ENCODE measurements at places on chromosomes 5 and 9.
A peak's percentile ranks its signal among the peaks of the same experiment; 100 is the strongest.

DNA sequence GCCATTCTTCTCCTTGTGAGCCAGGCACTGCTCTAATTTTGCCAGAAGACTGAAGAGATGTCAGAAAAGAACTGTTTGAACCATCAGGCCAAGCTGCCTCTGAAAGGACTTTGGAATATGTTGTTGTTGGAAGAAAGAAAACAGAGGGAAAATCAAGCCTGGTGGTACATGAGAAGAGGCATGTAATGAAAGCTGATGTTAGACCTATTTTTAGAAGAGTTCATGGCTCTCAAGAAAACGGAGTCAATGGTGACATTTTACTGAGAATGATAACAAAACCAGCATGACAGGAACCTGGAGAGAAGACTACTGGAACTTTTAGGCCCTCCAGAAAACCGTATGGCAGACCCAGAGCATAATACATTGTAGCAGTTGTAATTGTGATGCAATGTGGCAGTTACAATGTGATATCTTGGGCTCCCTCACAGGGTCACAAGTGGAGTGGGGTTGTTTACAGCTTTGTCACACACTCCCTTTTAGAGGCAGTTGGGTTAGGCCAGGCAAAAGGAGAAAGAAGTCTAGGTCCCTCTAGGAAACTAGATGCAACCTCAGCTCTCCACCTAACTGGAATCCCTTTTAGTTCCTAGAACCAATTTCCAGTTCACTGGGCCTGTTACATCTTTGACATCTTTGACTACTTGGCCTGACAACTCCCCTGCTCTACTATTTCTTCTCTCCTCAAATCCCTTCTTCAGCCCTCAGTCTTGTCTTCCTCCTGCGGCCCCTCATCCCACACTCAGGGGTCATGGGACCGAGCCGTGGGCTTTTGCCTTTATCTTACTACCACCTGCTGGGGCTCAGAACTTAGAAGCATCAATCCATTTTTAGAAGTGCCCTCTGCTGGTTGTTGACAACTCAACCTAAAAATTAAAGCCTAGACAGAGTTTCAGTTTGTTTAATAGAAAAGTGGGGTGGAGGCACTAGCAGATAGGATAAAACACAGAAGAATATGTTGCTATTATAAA is 61.2 kb upstream of the JAK2 start:
- peak; percentile 20 for DNase-seq

DNA sequence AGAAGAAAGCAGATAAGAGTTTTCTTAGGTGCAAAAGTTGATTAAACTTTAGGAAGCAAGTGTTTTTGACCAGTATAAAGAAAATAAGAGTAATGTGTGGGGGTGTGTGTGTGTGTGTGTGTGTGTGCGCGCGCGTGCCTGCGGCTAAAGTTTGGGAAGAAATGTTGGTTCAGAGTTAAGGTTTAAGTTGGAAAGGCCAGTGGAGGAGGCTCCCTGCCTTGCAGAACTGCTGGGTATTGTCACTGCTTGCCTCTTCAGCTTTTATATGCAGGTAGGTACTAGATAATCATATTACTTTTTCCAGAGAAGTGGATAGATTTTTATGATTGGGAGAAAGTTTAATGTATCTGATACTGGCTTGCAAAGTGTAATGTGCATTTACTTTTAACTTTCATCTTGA is 2.0 kb downstream of the PIK3R1 start:
- no peak for DNase-seq

- no peak for DNase-seq
Observed at GRCh38 chr9:98743329-98743728, 34.6 kb upstream of the GABBR2 start.

- no peak for DNase-seq
Observed at GRCh38 chr5:126967808-126968466, 62.4 kb downstream of the MARCHF3 start.

DNA sequence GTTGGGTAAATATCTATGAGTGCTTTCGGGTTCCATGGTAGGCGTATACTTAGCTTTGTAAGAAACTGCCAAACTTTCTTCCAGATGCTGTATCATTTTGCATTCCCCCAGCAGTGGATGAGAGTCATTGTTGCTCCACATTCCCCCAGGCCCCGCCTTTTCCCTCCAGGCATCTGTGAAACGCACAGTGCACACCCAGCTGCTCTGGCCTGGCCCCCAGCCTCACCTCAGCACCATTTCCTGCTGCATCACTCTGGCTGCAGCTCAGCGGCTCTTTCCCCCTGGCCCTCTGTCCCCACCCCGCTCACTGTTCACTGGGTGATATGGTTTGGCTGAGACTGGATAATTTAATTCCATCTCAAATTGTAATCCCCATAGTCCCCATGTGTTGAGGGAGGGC is 76.6 kb upstream of the SPTLC1 start:
- no peak for DNase-seq

- peak; percentile 32 for DNase-seq
Observed at GRCh38 chr9:91036826-91037510, 235.3 kb downstream of the SYK start.

GRCh38 chr9:134585746-134586706 is 55.6 kb upstream of the COL5A1 start:
- no peak for DNase-seq

GRCh38 chr5:24904981-24905517 is 260.3 kb upstream of the CDH10 start:
- no peak for DNase-seq

DNA sequence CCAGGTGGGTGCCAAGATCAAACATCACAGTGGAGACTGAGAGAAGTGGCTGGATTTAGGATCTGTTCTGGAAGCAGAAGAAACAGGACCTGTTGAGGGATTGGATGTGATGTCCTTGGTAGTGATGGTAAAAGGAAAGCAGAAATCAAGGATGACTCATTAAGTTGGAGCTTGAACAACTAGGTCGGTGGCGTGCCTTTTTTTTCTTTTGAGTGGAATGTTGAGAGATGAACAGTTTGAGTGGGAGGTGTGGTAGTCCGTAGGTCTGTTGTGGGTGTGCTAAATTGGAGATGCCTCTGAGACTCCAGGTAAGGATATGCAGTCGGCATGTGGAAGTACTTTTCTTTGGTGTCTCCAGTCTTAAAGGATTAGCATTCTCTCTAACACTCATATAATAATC is 92.1 kb upstream of the IL12B start:
- no peak for DNase-seq

- no peak for DNase-seq
Observed at GRCh38 chr5:52453176-52453575, 334.5 kb upstream of the ITGA1 start.

GRCh38 chr5:134506054-134507039 is 19.1 kb upstream of the JADE2 start:
- DNase-seq = no peak

GRCh38 chr9:136098844-136099243 is 3.8 kb upstream of the NACC2 start:
- no peak for DNase-seq

DNA sequence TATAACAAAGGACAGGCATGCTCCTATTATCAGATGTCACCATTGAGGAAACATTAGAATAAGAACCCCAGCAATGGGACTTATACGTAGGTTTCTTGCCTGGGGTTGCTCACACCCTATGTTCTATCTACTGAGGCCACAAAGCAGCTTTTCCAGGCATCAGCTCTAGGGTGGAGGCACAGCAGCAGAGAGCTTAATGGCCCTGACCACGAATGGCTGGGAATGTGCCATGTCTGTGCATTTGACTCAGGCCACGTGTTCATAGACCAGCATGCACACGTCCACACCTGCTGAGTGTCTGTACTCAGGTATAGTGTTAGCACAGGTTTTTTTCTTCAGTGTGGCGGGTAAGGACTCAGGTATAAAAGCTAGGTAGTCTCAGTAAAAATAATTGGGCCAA is 129.4 kb downstream of the AOPEP start:
- no peak for DNase-seq

DNA sequence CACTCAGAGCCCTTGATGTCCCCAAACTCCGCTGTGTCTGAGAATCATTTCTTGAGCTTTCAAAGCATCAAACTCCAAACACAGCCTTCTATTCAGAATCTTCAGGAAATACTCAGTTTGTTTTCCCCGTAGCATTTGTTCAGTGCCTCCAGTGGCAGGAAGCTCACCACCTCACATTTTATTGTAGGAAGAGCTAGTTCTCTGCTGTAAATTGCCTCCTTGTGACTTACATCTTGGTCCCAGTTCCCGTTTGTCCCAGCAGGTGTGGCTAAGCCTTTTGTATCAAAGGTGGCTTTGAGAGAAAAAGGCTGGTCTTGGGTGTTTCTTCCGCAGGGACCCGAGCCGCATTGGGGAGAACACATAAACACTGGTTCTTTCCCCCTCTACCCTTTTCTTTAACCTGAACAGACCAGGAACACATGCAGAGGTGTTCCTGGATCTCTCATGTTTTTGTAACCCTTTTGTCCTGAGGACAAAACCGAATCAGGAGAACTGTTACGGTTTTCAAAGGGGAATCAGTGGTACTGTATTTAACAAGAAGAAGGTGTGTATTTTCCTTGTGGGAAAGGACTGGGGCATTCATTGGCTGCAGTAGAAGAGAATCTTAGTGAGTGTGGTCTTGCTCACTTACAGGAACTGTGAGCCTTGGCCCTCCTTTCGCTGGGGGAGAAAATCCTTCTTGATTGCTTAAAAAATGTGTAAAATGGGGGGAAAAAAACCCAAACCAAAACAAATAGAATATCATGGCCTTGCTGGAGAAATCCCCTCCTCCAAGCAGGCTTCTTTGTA is 1.9 kb downstream of the OSMR start:
- DNase-seq = no peak

GRCh38 chr5:3324421-3325101 is 271.1 kb upstream of the IRX1 start:
- DNase-seq = no peak

GRCh38 chr9:129419382-129419899 is 201.5 kb downstream of the C9orf50 start:
- DNase-seq = no peak

- no peak for DNase-seq
Observed at GRCh38 chr9:130349398-130349797, 83.8 kb downstream of the HMCN2 start.

- DNase-seq = no peak
Observed at GRCh38 chr5:114089259-114089658, 272.6 kb upstream of the KCNN2 start.

DNA sequence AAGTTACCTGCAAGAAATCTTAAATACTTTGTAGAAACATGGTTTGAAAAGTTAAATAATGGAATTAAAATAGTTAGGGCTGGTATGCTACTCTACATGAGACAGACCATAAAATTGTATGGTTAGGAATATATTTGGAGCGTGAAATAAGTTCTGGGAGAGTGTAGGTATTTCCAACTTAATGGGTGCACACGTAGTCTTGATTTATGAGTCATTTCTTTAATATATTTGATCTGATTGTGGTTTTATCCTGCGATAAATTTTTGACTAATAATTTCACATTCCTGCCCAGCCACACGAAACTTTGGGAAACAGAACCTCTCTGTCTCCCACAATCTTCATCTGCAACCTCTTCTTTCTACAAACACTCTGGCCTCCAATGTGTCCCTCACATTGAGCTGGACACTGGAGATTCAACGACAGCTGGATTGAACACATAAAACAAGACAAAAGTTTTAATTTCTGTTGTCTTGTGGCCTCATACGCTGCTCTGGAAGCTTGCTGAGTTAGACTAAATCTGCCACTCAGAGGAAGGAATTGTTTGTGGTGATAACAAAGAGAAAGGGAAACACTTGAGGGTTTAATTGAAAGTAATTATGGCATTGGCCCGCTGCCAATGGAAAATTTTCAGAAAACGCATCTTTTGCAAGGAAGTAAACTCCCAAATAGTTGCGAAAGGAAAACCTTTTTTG is 201.8 kb upstream of the ZNF608 start:
- DNase-seq = no peak

DNA sequence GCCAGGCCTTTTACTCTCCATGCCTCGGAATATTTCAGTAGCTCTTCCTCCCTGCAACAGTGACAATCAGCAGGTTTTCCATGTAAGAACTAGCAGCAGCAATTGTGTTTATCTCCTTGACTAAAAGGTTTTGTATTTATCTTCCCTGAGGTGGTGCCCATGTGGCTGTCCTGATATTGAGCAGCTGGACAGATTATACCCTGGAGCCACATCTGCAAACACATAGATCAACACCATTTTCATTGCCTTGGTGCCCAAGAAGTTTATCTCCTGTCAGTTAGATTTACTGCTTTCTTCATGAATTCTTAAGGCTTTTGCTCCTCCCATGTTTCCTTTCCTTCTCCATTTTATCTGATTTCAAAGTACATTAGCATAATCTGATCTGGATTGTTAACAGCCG is 378.4 kb downstream of the SPATA31D1 start:
- no peak for DNase-seq

- no peak for DNase-seq
Observed at GRCh38 chr5:125530833-125531615, 784.6 kb upstream of the ZNF608 start.

DNA sequence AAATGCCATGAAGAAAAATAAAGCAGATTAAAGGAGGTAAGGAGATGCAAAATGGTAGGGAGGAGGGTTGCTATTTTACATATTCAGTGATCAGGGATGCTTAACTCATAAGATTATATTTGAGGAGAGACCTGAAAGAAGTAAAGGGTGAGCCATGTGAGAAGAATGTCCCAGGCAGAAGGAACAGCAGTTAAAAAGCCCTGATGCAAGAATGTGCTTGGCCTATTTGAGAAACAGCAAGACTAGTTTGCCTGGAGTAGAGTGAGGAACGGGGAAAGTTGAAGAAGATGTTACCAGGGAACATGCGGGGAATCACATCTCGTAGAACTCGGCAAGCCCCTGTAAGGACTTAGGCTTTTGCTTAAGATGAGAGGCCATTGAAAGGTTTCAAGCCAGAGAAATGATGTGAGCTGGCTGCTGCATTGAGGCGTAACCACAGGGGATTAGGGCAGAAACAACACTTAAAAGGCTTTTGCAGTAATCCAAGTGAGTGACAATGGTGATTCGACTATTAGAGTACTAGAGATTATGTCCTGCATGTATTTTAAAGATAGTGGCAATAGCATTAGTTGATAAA is 198.7 kb downstream of the VPS13A start:
- no peak for DNase-seq

DNA sequence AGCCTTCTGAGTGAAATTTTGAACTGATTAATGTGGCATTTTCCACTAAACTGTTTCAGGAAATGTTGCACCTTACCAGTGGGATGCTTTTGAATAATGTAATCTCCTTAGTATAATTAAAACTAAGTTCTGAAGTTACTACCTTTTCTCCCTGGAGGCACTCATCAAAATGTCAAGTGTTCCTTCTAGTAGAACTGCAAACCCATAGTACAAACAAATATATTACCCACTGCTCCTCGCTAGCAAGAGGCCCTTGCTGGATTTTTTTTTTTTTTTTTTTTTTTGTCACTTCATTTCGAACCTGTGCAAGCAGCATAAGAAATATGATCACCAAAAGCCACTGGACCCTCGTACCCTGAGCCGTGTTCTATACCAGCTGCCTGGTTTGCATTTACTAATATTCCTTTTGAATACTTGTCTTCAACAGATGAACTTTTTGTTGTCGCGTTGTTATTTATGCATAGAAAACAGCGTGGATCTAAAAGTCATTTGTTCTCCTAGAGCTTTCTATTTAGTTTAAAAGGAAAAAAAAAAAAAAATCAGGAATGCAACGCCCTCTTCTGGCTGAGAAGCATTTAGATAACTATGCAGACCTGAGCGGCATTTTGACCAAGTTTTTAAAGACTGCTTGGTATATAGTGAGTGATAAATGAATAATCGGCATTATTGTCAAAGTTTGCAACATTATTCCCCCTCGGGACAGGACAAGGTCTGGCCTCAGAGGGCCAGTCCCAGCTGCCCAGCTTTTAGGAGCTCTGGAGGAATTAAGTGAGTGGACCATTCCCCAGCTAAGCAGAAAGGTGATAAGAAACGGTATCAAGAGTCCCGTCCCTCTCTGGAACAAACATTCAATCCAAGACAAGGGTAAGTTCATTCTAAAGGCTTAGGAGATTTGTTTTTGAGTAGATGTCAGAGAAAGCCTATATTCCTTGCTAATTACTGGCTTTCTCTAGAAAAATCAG is 162.5 kb upstream of the KIF2A start:
- DNase-seq = no peak

Data from memory B cell (primary cell).